ENCODE measurements at places on chromosomes 11 and 22.

DNA sequence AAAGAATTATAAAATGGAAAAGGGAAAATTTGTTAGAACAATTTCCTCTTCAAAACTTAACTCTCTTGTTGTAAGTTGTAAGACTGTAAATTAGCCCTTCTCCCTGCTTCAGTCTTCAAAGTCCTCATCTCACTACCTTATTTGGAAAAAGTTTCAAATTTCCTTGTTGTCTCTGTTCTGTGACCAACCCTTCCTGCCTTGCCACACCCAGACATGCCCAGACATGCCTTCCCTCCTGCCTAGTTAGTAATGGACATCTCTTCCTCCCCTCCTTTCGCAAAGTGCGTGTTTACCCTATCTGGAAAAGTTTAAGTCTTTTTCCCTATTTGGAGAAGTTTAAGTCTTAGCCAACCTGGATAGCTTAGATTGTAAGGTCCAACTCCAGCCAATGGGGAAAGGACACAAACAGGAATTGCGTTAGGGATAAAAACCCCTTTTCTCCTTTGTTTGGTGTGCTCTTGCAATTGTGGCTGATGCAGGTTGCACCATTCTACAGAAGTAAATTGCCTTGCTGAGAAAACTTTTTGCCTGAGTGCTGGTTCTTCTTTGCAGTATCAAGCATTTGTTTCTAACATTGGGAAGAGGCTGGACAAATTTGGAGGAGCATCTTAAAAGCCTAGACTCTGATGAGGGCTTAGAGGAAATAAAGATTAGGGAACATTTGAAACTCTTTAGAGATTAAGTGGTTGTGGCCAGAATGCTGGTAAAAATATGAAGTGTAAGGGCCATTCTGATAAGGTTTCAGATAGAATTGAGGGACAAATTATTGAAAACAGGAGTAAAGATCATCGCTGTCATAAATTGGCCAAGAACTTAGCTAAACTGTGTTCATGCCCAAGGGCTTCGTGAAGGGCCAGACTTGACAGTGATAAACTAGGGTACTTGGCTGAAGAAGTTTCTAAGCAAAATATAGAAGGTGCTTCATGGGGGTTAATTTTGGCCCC is 15.4 kb downstream of the OR52K2 start:
- no peak for DNase-seq

DNA sequence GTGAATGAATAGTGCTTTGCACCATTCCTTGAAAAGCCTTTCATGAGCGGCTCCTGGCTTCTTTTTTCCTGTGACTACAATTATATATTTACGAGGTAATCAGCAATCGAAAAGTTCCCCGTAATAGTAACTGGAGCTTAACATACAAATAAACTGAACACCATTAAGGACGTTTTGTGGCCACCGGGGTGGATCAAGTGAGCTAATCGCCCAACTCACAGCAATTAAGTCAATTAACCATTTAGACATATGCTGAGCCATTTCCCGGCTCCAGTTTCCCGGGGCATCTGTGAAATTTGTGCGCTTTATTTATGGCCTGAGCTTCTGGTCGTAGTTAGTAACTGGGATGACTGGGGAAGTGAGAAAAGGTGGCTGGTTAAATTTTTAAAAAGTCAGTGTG is 465.2 kb downstream of the MIAT start:
- no peak for DNase-seq

GRCh38 chr11:47175746-47176327 is 842 bp downstream of the ARFGAP2 start:
- DNase-seq: no peak

GRCh38 chr11:95768521-95768920 is 21.1 kb downstream of the FAM76B start:
- DNase-seq: no peak

DNA sequence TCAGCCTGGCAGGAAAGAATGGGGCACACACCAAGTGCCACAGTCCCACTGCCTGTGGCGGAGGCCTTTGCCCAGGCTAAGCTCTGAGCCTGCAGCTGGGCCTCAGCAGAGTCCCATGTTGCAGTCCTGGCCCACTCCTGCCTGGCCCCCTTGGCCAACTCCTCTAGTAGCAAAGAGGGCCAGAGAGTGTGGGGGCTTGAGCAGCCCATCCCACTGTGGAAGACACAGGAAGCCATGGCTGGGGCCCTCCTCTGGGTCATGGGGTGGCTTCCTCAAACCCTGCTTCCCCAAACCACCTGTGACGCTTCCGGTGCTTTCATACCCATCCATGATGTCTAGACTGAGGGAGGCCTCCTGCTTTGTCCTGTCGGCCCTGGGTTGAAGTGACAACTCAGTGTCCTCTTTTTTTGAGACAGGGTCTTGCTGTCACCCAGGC is 5.8 kb downstream of the RPS19BP1 start:
- no peak for DNase-seq

- DNase-seq: no peak
Observed at GRCh38 chr11:130798280-130798679, 118.0 kb downstream of the SNX19 start.

DNA sequence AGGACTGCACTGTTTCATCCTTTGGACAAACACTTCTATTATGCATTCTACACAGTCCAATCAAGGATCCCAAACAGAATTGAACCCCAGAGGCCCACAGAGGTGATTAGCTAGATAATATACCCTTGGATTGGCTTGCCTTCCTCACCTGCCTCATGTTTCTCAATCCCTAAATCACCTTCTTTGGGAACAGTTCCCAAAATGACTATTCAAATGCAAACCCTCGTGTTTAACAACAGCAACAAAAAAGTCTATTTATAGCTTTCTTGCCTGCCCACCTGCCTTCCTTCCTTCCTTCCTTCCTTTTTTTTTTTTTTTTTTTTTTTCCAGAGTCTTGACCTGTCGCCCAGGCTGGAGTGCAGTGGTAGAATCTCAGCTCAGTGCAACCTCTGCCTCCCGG is 180.0 kb downstream of the CNTN5 start:
- no peak for DNase-seq

DNA sequence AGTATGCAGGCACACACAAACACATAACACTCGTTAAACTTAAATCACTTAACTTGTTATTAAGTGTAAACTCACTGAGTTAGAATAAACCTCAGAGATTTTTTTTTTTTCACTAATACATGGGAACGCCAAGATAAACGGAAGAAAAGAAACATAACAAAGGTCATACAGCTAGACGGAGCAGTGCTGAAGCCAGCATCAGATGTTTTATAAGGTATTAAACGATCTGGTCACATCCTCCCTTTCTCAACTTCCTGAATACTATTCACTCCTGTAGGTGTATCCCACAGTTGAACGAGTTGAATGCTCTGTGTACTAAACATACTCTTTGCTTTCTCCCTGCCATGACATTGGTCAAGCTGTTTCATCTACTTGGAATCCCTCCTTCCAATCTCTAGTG is 212.0 kb downstream of the SWAP70 start:
- DNase-seq: no peak

DNA sequence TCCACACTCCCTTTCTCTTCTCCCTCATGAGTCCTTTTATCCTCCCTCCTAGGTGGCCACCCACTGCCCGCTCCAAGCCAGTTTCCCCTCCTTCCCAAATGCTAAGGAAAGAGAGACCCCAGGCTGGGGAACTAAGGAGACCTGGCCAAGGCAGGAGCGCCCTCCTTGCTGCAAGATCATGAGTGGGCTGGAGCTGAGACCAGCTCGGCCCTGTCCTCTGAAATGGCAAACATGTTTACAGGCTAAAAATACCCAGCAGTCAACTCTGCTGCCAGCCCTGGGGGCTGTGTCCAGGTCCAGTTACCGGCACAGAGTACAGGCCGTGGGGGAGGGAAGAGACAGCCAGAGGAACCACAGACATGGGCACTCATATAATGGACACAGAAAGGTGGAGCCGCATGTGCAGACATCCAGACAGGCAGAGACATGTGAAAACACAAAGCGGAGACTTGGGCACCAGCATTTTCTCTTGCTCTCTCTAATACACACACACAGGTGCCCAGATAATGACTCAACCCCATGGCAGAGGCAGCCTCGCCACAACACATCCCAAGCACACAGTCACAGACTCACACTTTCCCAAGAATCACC is 1.2 kb upstream of the AHNAK start:
- no peak for DNase-seq

GRCh38 chr11:65381716-65382032 is 772 bp downstream of the SLC25A45 start:
- no peak for DNase-seq

DNA sequence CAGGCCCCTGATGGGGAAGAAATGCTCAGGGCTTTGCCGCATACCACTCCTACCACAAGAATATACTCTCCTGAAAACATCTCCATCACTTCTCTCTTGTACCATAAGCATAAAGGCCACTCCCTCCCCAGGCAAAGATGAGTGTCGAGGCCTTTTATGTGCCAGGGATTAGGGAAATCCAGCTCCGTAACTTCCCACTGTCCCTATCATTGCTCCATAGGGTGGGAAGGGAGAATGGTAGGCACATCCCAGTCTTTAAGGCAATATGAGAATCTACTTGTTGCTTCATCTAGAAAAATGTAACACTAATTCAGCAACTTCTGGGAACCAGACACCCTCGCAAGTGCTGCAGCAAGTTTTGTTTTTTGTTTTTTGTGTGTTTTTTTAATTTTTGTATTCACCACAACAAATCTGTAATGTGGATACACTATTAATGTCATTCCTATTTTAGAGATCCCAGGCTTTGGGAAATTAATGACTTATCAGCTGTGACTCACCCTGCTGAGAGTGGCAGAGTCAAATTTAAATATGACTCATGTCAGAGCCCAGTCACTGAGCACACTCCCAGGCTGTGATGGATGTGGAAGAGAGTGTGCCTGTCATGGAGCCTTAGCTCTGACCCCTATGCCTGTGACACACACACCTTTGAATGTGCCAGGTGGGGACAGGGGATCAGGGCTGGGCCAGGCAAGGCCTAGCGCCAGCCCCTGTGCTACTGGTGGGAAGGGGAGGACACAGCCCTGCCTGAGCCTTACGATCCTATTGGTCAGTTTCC is 23.4 kb downstream of the PANX1 start:
- DNase-seq: peak; percentile 74

DNA sequence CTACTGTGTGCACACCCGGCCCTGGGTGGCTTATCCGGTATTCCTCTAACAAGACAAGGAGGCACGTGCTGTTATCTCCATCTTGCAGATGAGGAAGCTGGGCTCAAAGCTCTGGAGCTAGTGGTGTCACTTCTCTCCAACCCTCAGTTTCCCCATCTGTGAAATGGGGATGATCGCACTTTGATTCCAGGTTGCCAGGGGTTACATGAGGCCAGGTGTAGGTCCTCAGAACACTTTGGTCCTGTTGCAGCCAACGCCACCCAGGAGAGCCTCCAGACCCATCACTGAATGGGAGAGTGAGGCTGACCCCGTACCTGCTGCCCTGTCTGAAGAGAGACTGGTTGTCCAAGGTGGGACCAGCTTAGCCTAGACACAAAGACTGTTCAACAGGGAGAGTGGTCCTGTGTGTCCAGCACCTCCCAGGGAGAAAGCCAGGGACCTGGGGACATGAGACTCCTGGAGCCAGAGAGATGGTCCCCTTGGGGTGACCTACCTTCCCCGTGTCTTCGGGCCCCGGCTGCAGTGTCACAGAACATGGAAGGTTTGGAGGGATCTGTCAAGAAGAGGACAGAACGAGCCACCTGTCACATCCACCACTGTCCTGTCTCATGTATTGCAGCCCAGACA is 41.0 kb downstream of the TPBGL start:
- no peak for DNase-seq

- DNase-seq: no peak
Observed at GRCh38 chr11:106087815-106088435, 10.5 kb downstream of the AASDHPPT start.

DNA sequence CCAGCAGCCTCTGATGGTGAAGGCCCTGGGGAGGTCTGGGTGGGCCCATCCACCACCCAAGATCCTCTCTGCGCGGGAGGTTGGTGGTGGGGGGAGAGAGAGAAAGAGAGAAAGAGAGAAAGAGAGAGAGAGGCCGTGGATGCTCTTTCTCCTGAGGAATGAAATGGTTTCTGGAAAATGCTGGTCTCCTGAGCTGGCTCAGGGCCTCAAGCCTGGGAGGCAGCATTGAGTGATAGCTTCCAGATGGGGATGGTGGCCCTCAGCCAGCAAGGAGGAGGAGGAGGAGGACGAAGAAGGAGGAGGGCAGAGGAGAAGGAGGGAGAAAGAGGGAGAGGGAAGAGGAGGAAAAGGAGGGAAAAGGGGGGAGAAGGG is 4.6 kb downstream of the TSPAN32 start:
- no peak for DNase-seq
